ENCODE measurements at places on chromosomes 5 and 9.

- no peak for DNase-seq
Measured at GRCh38 chr5:171506951-171507350, 87.5 kb downstream of the FGF18 start.

- DNase-seq: no peak
Measured at GRCh38 chr9:93650448-93650847, 74.1 kb downstream of the PHF2 start.

DNA sequence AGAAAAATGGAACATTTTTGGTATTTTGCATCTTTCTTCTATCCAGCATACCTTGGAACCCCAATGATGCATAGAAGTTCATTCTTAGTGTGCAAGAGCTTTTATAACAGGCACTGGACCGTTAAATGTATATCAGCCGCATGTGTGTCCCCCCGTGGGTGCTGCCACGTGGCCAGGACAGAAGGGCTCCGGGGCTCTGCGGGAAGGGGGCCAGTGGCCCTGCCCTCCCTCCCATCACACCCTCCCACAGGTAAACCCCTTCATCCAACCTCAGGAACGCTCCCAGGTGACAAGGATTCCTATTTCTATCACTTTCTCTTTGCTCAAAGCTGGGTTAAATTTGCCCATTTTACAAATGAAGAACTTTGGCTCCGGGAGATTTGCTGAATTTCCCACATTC is 393.4 kb upstream of the IRX4 start:
- DNase-seq: no peak

- DNase-seq: peak; percentile 41
Measured at GRCh38 chr9:77954013-77954665, 77.5 kb downstream of the GNAQ start.

DNA sequence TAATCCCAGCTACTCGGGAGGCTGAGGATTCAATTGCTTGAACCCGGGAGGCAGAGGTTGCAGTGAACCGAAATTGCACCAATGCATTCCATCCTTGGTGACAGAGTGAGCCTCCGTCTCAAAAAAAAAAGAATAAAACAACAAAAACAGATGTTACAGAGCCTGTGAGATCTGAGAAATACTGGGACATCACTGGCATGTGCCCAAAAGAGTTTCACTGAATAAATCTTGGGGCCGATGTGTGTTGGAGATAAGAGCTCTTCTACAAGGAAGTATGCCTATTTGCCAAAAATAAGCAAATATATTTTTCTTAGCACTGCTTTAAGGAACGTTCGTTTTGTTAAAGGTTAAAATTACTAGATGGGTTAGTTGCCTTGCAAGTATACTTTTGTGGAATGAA is 55.1 kb downstream of the KIAA1958 start:
- no peak for DNase-seq

GRCh38 chr5:124080256-124080655 is 568.3 kb downstream of the CSNK1G3 start:
- no peak for DNase-seq

DNA sequence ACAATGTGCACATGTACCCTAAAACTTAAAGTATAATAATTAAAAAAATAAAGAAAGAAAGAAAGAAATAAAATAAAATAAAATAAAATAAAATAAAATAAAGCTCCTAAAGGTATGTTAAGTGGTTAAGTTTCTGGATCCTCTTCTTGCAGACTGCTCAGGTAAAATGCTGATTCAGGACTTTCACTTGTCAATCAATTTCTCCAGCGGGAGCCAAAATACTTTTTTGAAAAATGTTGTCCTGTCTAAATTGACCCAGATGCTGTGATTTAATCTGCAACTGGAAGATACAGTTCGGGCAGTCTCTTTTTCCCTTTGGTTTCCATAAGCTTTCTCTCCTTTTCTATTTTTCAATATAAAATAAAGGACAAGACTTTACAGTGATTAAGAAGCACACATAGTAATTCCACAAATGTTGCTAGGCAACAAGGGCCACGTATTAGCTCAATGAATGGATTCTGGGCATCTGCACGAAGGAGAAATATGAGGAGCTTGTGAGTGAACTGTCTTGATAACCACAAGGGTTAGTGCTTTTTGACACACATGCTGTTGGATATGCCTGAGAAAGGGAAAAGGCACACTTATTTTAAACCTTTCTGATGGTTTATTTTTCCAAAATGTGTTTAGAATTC is 38.6 kb downstream of the HTR4 start:
- no peak for DNase-seq

DNA sequence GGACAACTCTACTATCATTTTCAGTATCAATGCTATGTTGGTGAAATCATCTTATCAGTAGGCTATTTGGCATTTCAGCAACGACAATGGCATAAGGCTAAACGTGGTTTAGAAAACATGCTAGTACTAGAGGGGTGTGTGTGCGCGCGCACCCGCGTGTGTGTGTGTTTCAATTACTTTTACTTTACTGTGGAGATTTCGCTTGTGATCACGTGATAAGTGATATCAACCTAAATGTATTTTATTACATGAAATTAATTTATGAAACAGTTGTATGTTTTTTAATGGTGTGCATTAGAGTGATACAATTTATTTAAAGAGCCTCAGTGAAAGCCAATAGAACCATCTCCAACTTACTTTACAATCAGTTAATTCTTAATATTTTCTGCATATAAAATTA is 587.9 kb upstream of the ITGA1 start:
- DNase-seq: no peak

- DNase-seq: no peak
Measured at GRCh38 chr5:167790462-167791260, 500.8 kb upstream of the WWC1 start.

GRCh38 chr5:91341154-91341553 is 42.0 kb downstream of the ARRDC3 start:
- DNase-seq: peak; percentile 6

- DNase-seq: no peak
Measured at GRCh38 chr9:79012561-79012960, 559.2 kb upstream of the TLE4 start.

DNA sequence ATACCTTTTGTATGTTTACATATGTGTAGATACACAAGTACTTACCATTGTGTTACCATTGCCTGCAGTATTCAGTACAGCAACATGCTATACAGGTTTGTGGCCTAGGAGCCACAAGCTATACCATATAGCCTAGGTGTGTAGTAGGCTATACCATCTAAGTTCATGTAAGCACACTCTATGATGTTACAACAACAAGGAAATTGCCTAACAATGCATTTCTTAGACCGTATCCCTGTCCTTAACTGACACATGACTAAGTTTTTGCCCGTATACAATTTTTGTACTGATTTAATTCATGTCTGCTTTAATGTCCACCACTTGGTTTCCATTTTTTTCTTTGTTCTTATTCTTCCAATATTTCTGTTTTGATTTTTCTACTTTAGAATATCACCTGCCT is 18.5 kb downstream of the TNPO1 start:
- DNase-seq: peak; percentile 53

- no peak for DNase-seq
Measured at GRCh38 chr5:54676481-54677340, 159.2 kb downstream of the SNX18 start.

- no peak for DNase-seq
Measured at GRCh38 chr5:138569782-138570181, 5.4 kb downstream of the HSPA9 start.

GRCh38 chr9:106535439-106535838 is 327.5 kb upstream of the ZNF462 start:
- no peak for DNase-seq

DNA sequence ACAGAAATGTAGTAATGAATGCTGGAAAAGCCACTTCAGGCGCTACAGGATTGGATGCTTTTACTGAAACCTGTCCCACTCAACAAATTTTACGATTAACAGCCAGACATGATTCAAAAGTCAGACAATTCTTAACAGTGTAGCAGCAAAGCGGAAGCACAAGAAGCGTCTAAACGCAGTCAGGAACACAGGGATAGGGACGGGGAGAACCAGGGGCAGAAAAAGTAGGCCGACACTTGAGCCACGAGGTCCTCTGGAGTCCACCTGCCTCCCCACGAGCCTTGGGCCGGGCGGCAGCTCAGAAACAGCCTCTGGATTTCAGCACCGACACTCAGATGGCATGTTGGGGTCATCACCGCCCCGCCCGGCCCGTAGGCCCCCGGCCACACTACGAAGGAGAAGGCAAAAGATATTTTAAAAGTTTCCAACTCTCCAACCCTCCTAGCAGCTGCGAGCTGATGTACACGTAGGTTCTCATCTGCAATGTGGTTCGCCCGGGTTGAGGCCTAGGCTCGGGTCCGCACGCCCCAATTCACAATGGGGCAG is 615 bp downstream of the RACK1 start:
- DNase-seq: peak; percentile 53

DNA sequence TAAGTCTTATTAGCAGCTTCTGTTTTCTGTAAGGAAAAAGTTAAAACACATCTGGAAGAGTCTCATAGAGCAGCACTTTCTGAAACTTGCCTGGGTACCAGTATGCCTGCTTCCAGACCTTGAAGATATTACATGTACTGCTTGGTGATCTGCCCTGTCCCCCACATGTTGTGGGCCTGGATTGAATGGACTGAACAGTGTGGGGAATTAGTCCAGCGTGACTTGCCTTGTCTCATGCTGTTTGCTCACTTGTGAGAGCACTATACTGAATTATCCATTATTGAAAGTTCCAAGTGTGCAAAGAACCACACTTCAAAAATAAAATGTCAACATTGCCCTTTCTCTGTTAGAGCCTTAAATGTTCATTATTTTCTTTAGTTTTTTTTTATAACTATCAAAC is 8.9 kb downstream of the CTNNA1 start:
- DNase-seq: no peak

- no peak for DNase-seq
Measured at GRCh38 chr9:16406526-16407225, 463.8 kb downstream of the BNC2 start.

- DNase-seq: peak; percentile 47
Measured at GRCh38 chr9:100066539-100066938, 32.3 kb downstream of the ERP44 start.

DNA sequence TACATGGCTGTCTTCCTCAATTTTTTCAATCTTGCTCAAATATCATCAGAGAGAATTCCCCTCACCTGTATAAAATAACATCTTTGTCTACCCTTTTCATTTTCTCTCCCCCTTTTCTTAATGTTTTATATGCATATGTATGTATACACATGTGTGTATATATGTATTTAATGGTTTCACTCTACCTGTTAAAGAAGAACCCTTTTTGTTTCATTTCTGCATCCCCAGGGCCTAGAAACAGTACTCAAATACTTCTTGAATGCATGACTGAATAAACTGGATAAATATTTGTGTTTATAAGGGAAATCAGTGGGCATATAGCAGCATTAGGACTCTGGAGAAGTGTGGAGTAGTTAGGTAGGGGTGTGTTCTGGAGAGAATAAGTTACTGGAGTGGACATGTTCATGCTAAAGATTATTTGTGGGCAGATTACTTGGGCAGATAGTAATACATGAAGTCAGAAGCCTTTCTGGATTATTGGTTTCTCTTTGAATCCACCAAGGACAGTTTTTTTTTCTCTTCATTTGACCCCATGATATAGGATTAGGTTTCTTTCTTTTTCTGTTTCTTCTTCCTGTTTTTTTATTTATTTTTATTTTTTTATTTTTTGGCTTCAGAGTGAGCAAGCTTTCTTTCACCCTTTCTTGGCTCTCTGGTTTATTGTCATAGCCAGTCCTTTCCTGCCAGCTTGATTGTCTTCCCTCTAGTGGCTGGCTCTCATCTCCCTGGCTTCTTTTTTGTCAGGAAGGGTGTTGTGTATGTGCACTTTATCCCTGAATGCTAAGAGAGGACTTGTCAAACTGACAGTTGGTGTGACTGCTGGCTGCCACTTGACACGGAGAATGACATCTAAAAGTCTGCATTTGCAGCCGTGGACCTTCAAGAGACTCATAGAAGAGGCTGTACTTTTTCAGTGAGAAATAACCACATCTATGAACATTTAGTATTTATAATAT is 89.3 kb downstream of the ZCCHC7 start:
- peak; percentile 32 for DNase-seq

DNA sequence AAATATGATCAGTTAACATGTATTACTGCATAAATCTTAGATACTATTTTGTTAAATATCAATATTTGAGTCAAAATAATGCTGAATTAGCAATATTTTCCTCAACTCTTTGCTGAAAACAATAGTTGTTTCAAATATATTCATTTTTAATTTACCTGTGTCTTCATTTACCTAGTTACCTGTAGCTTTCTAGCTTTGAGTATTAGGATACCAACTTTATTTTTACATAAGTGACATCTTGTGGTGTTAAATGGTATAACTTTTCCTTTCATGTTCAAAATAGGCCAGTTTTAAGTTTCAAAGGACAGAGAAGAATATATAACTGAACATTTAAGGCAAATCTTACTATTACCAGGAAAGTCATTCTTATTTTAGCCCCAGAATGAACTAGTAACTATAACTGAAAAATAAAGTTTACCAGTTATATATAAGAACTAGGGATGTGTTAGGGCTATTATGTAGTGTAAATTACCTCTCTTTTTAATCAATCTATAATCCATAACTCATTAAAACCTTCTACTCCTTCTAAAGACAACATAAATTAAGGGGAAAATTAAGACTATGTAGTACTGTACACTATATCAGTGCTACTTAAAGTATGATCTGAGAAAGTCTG is 25.3 kb downstream of the AP3B1 start:
- no peak for DNase-seq

GRCh38 chr5:181231432-181231831 is 8.4 kb downstream of the TRIM41 start:
- DNase-seq: no peak

DNA sequence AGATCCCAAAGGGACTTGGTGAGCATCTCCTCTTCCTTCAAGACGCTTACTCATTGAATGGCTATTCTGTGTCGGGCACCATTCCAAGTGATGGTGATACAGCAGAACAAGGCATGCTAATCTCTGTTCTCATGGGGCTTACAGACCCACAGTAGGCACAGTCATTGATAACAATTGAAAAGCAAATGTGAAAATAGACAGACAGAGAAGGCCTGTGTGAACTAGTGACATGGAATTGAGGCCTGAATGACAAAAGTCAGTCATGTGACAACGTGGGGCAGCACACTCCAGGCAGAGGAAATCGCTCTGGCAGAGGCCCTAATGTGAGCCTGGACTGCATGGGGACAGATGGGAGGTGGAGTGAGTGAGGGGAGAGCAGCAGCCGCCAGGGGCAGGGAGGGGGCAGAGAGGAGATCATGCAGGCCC is 70.7 kb upstream of the CPLX2 start:
- DNase-seq: no peak

- peak; percentile 78 for DNase-seq
Measured at GRCh38 chr9:88387552-88388202, 567 bp upstream of the SPIN1 start.

- DNase-seq: no peak
Measured at GRCh38 chr9:103798620-103799019, 295.5 kb upstream of the SMC2 start.

DNA sequence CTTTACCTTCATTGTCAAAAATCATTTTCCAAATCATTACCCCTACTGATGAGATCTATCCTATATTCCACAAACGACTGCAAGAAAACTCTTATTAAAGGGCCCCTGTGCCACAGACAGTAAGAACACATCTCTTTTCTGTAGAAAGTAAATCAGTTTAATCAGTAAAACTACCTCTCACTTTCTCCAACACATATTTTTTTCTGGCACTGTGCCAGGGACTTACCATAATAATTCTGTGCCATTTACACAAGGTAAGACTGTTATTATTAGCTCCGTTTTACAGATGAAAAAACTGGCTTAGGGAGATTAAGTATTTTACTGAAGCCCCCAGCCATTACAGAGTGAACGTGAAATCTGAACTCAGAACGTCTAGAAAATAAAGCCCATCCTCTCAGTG is 587.0 kb upstream of the COX7C start:
- no peak for DNase-seq

- DNase-seq: peak; percentile 41
Measured at GRCh38 chr5:61301341-61302199, 30.5 kb upstream of the ZSWIM6 start.
